ENCODE measurements at places on chromosomes 12 and 14.

GRCh38 chr14:64186231-64187129 lies 107.7 kb downstream of the ESR2 start:
- ATAC-seq: no peak

- ATAC-seq: no peak
Measured at GRCh38 chr12:58920102-58920960, at the start of gene LRIG3. Gene LRIG3 (minus strand): TSS chr12:58920504. CDS start chr12:58920235, 269 bp downstream.

DNA sequence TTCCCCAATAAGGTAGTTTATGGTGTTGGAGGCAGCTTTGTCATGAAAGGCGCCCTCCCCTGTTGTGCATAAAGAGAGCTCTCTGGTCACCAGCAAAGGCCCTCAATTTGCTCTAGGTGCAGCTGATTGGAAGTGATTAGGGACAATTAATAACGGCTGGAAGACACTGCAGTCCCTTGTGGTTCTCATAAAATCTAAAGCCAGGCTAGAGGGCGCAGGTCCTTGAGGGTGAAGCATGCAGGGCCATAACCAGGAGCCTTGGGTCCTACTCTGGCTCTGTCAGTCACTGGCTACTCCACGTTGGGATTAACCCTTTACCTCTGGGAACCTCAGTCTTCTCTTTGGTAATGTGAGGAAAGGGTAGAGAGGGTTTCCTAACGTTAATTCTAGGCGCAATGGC lies 1.9 kb downstream of the DAAM1 start:
- no peak for ATAC-seq

- ATAC-seq: peak; percentile 59
Measured at GRCh38 chr12:121252712-121253345, 42.9 kb downstream of the P2RX4 start.

- ATAC-seq: no peak
Measured at GRCh38 chr14:89379006-89379405, 38.0 kb downstream of the FOXN3 start.

- ATAC-seq: no peak
Measured at GRCh38 chr12:85781766-85782165, 54.4 kb downstream of the RASSF9 start.

- no peak for ATAC-seq
Measured at GRCh38 chr12:13243516-13244070, 47.1 kb downstream of the EMP1 start.

DNA sequence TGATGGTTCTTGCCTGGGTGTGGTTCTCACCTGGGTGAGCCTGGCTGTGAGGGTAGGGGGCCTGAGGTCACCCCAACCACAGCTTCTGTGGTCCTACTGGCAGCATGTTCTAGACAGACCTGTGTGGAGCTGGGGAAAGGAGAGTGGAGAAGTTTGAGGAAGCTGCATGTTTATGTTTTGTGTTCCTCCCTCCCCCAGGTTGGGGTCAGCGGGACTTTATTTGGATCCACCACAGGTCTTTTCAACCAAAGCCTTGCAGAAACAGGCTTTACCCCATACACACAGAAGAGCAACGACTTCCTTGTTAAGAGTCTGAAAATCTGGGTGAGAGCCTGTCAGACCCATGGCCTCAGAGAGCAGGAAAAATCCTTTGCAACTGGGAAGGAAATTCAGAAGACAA lies 5.6 kb downstream of the CD9 start:
- ATAC-seq: no peak

- ATAC-seq: no peak
Measured at GRCh38 chr14:96722736-96723135, 74.4 kb upstream of the VRK1 start.

DNA sequence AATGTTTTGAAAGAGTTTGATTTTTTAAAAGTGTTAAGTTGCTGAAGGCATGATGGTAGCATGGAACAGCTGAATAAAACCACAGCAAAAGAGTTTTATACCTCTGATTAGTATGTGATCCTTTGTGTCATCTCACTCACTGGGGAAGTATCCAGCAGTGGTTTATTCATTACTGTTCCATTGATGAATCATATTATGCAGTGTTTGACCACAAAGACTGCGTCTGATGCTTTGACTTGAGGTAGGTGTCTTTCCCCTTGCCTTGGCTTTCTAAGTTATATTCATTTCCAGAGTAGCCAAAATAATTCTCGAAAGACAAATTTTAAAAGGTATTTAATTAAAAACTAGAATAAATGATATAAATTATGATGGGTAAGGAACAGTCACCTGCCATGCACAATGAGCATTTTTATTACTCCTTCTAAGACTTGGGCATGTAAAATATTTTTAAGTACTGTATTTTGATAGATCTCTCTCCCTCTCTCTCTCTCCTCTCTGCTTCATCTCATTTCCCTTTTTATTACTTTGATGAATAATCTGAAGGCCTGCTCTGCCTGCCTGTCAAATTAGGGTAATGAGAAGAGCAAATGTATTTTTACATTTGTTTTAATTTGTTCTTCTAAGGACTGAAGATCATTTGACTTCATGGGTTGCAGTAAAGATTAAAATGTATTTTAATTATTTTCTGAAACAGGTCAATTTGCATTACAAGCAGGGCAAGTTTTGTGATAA lies 164.9 kb downstream of the NAV3 start:
- peak; percentile 72 for ATAC-seq

GRCh38 chr12:96878704-96879103 lies 28.4 kb upstream of the NEDD1 start:
- ATAC-seq: no peak

DNA sequence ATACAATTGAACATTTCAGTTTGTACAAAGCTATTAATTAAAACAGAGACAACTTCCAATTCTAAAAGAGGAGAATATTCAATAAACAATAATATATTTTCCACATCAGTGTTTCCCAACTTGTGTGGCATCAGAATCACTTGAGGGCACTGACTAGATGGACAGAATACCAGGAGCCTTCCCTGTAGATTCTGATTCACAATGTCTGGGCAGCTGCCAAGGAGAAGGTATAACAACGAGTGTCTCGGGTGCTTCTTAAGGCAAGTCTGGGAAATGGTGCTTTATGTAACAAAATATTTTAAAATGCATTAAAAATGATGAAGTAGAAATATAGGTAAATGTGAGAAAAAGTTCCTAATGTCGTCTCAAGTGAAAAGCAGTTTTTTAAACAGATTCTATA lies 26.2 kb downstream of the GALC start:
- no peak for ATAC-seq

DNA sequence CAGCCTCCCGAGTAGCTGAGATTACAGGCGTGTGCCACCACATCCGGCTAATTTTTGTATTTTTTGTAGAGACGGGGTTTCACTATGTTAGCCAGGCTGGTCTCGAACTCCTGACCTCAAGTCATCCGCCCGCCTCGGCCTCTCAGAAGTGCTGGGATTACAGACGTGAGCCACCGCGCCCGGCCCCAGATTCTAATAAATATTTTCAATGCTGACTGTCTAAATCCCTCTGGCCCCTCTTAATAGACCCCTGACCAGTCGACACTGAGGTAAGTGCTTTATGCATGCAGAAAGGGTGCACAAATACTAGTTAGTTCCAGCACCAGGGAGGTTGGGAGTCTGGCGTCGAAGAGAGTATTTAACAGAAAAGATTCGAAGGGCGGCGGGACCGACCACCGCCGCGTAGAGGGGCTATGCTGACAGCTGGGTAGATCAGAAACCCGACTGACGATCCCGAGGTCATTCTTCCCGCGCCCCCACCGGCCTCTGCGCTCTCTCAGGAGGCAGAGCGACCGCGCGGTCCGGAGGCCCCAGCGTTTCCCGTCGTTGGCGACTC lies 1.1 kb upstream of the SPATS2 start:
- ATAC-seq: peak; percentile 14

GRCh38 chr12:24200010-24200409 lies 250.5 kb upstream of the SOX5 start:
- no peak for ATAC-seq

GRCh38 chr12:80412343-80412953 lies 31.6 kb upstream of the PTPRQ start:
- no peak for ATAC-seq

- ATAC-seq: no peak
Measured at GRCh38 chr12:54126696-54127537, 61.9 kb downstream of the SMUG1 start.

DNA sequence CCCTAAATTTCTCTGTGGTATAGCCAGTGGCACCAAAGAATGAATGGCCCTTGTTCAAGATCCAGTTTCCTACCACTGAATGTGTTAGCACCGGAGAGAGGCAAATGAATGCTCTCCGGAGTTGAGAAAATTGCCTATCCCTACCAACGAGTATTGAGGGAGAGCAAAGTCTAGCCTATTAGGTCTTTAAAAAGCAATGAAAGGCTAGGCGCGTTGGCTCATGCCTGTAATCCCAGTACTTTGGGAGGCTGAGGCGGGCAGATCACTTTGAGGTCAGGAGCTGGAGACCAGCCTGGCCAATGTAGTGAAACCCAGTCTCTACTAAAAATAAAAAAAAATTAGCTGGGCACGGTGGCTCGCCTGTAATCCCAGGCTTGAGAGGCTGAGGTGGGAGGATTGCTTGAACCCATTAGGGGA lies 898 bp upstream of the RAB15 start:
- ATAC-seq: no peak

- peak; percentile 40 for ATAC-seq
Measured at GRCh38 chr12:108572166-108572790, 9.9 kb downstream of the ISCU start.

DNA sequence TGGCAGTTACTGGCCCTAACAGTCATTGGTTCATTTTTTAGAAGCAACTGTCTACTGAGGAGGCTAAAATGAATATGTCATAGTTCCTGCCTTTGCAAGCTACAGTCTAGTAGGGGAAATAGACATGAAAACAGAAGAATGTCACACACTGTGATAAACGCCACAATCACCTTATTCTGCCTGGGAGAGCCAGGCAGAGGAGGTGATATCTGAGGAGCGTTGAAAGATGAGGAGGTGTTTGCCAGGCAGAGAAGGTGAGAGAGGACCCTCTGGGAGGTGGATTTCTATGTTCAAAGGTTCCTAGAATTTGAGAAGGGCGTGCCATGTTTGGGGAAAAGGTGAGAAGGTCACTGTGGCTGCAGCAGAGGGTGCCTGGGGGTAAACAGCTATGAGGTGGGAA lies 185.7 kb downstream of the PAX9 start:
- ATAC-seq: no peak

GRCh38 chr12:9372202-9372601 lies 164.0 kb upstream of the PZP start:
- ATAC-seq: no peak

DNA sequence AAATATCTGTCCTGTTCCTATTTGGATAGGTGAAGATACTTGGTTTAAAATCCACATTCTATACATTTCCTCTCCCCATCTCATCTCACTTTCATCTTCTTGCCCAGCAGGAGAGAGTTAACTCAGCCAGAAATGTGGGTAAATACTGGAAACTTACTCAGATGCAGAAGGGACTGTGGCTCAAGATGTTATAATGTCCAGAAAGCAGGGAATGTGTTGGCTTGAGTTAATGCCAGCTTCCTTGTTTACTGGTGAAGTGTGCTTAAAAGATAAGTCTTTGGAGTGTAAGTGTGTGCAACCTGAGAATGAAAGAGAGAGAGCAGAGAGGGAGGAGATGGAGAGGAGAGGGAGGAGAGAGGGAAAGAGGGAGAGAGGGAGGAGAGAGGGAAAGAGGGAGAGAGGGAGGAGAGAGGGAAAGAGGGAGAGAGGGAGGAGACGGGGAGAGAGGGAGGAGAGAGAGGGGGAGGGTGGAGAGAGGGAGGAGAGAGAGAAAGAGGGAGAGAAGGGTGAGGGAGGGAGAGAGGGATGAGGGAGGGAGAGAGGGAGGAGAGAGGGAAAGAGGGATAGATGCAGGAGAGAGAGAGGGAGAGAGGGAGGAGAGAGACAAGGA lies 22.0 kb upstream of the SNRPF start:
- no peak for ATAC-seq

GRCh38 chr12:53575502-53576249 lies 50.5 kb downstream of the ATF7 start:
- no peak for ATAC-seq

- peak; percentile 94 for ATAC-seq
Measured at GRCh38 chr12:100573292-100574186, at the start of gene GAS2L3. Gene GAS2L3 (plus strand): TSS chr12:100573684. CDS start chr12:100594905, 21,221 bp downstream.

- ATAC-seq: no peak
Measured at GRCh38 chr14:92753250-92753649, 4.8 kb upstream of the LGMN start.

GRCh38 chr14:104723651-104724406 lies at the start of gene ADSS1:
Gene ADSS1 (plus strand): TSS chr14:104724229. CDS start chr14:104724271, 42 bp downstream.
- ATAC-seq: peak; percentile 87

- no peak for ATAC-seq
Measured at GRCh38 chr14:65251213-65251612, 148.9 kb upstream of the MAX start.

- ATAC-seq: no peak
Measured at GRCh38 chr12:103998976-103999375, 33.3 kb downstream of the TDG start.

- no peak for ATAC-seq
Measured at GRCh38 chr14:22803687-22803974, 11.6 kb downstream of the SLC7A7 start.

GRCh38 chr14:87888136-87888999 lies 104.6 kb downstream of the GALC start:
- ATAC-seq: no peak

DNA sequence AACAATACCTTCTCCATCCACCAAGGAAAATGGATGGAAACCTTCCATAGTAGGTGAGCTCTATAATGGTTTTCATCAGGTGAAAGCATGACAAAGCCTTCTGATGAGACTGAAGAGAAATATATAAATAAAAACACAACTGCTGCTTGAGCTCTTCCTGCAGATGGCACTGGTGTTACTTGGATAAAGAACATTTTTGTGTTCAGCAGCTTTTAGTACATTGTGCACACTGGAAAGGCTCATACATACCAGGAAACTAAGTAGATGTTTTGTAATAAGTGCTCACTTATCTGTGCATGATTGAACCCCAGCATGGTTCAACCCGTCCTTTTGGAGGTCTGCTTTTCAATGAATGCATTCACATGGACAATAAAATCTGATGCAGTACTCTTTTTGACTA lies 357.3 kb upstream of the MIS18BP1 start:
- ATAC-seq: no peak

DNA sequence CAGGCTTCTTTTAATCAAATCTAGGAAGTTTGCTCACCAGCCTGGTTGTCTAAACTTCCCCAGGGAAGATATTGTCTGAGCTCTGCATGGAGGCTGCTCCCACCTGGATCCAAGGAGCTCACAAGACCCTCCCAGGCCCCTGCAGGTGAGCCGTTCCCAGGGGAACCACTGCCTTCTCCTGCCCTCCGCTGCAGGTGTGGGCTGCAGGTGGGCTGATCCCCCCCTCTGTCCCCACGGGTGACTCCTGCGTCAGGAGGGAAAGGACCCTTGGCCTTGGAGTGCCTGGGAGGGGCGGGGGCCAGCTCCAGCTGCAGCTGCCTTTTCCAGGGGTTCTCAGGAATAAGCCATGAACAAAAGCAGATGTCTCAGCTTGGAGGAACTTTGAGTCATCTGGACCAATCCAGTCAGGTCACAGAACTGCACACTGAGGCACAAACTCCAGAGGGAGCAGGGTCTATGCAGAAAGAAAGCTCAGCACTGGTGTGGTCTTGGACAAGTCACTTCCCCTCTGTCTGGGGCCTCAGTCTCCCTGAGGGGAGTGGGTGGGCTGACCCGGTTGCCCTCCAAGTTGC lies 246.6 kb upstream of the RTL1 start:
- no peak for ATAC-seq

DNA sequence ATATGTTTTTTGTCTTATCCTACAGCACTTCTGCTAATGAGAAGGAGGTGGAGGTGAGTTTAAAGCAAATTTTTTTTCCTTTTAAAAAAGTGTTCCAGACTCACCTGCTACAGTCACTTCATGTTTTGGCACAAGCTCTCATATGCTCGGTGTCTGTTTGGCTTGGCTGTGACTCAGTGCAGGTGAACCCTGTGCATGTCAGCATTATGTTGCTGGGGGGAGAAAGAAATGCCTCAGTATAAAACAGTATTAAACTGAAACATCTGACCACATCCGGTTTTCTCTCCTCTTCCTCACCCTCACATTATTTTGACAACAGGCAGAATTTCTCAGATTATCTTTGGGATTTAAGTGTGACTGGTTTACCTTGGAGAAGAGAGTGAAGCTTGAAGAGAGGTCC lies 105.2 kb downstream of the DNAI7 start:
- ATAC-seq: peak; percentile 75
